ENCODE measurements at places on chromosomes 16 and 17.

DNA sequence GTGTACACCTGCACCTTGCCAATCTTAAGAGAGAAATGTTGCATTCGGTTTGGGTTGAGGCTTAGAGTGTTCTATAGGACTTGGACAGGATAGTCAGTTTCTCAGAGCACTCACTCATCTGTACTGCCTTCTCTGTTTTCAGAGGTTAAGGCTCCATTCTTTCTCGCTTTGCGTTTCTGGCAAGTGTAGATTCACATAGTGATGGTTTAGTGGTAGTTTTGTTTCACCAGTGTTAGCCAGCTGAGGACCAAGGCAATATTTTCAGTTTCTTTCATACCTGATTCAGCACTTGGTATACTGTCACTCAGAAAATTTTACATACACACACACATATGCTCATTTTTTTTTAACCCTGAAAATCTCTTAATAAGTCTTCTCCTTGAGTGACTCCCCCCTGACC is 1.3 kb downstream of the ATXN1L start:
- no peak for DNase-seq

DNA sequence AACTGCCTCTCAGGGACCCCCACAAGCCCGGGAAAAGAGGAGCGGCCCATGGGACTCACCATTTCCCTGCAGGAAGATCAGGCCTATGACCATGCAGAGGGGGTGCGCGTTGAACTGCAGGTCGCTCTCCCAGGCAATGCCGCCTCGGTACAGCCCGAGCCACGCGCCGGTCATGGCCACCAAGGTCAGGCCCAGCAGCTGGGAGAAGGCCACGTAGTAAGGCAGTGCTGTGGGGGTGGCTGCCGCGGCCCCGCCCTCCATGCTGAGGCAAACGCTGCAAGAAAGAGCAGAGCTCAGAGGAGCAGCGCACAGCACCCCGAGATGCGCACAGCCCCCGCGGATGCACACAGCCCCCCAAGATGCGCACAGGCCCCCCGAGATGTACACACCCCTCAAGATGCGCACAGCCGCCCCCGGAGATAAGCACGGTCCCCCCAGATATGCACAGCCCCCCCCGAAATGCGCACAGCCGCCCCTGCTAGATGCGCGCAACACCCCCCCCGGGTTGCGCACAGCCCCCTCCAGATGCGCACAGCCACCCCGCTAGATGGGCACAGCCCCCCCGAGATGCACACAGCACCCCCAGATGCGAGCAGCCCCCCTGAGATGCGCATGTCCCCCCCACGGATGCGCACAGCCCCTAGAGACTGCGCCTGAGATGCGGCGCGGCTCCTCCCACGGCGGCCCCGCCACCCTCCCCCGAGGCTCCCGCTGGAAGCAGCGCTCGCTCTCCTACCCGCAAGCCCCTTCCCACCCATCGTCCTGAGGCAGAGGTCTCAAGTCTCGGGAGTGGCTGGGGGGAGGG is 8.6 kb downstream of the CYB561 start:
- DNase-seq, result peak; percentile 39

DNA sequence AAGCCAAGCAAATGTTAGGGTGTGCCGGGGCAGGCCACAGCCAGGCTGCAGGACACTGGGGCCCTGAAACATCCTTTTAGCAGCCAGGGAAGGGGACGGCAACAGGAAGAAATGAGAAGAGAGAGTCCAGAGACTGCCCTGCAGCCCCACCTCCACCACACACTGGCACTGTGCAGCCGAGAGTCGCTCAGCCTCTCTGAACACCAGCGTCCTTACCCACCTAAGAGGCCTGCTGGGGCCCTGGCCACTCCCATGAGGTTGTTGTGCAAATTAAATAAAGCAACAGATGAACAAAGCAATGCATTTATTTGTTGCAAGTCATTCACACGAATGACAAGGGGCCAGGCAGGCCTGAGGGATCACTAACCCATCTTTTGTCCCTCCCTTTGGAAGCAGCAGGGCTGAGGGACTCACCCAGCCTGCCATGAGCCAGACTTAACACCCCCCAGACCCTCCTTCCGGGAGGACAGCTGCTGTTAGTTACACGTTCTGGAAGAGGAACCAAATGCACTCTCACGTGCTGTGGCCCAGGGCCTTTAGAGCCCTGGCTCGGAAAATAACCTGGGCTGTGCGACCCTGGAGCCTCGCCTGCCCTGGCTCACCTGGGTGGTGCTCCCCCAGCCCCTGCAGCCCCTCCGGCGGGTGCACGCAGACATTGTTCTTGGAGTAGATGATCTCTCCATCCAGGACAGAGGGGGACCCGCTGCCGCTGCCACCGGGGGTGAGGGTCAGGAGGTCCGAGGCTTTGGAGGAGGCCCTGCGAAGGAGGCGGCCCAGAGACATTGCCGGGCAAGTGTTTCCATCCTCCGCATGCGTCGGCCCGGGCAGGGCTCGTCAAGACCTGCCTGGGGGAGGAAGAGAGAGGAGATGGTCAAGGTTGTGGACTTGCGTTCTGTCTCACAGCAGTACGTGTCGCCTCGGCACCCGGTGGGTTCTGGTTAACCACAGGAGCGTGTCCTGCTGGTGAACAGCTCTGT is 22.6 kb downstream of the TBC1D16 start:
- no peak for DNase-seq

GRCh38 chr16:84925092-84925772 is 86.1 kb downstream of the ZDHHC7 start:
- DNase-seq, result no peak

DNA sequence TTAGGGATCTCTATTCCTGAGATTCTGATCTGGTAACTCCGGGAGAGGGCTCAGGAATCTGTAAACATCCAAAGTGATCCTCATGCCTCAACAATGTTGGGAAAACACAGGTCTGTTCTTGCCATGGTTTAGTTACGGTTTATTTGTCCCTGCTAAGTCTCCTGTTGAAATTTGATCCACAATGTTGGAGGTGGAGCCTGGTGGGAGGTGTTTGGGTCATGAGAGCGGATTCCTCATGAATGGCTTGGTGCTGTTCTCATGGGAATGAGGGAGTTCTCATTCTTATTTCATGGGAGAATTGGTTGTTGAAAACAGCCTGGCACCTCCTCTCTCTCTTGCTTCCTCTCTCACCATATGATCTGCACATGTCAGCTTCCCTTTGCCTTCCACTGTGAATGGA is 608.6 kb upstream of the GOT2 start:
- DNase-seq, result no peak

DNA sequence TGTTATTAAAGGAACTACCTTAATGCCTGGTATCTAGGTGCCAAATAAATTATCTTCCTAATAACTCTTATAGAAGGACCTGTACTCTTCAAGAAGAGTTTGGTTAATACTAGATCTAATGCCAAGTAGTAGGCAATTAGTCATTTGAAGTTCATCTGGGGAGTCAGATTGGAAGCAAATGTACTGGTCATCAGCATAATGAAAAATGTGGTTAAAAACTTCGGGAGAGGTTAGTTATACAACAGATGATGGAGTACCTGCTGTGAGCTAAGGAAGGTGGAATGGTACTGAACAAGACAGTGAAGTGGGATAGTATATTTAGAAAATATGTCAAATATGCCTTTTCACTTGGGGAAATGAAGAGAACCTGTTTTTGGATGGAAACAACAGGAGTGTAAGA is 49.2 kb downstream of the TNRC6A start:
- no peak for DNase-seq

DNA sequence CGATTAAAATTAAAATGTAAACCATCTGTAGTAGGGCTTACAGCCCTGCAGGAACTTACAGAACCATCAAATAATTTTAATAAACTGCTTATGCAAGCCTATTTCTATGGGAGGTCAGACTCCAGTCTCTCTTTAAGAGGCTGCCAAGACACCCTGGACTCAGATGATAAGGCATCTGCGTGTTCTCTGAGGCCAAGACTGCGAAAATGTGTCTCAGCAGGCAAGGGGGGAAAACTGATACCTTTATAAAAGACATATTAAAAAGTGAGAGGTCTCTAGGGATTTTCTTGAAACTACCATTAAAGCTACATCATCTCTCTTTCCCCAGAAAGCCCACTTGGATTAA is 32.2 kb downstream of the MPHOSPH6 start:
- DNase-seq, result no peak
